ENCODE measurements at places on chromosomes 7 and 10.

- no peak for DNase-seq
Observed at GRCh38 chr7:4268040-4268965, 413.8 kb upstream of the FOXK1 start.

DNA sequence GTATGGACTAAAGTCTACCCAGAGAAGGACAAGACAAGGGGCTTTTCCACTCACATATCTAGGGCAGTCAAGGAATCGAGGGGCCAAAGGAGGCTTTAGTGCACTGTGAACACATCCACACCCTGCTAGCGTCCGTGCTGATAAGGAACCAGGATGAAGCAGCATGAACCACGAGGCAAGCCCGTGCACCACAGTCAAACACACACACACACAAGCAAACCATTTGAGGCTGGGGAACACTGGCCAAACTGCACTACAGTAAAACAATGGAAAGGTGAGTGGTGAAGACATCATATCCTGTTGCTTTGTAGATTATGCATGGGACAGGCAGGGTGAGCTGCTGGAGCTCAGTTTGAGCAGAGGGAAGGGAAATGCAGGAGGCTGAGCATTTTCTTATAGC is 177.4 kb upstream of the CDCA7L start:
- no peak for DNase-seq

- no peak for DNase-seq
Observed at GRCh38 chr7:6438427-6438826, 9.3 kb downstream of the DAGLB start.

DNA sequence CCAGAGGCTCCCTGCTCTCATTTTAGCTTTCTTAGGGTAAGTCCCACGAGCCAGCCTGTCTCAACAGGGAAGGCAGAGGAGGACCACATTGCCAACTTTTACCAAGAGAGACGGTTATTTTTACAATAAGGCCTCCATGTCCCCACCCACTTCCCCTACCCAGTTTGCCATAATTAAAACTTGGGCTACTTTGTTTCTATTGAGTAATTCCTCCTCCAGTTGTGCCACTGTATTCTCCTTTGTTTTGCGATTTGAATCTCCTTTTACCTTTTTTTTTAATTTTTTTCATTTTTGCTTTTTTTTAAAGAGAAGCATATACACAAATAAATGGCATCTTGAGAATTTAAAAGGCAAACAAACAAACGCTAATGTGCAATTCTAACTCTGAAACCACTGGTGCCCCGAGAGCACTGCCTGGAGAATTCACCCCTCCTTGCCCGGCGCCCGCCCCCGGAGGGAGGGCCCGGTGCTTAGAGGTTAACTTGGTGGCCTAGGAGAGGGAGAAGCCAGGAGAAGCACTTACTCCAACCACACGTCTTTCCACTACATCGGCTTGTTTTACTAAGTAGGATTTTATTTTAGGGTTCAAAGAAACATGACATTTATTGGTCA is 282.3 kb downstream of the USP6NL start:
- DNase-seq, result no peak

DNA sequence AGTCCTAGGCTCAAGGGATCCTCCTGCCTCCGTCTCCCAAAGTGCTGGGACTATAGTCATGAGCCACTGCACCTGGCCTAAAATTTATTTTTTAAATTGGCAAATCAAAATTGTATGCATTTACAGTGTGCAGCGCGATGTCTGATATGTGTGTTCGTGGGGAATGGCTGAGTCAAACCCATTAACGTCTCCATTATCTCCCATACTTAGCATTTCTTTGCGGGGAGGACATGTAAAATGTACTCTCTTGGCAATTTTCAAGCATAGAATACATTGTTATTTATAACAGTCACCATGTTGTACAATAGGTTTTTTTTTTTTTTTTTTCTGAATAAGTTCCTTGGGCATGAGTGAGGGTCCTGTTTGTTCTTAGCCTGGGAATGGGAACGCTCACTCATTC is 3.8 kb downstream of the TMEM184A start:
- DNase-seq, result no peak

DNA sequence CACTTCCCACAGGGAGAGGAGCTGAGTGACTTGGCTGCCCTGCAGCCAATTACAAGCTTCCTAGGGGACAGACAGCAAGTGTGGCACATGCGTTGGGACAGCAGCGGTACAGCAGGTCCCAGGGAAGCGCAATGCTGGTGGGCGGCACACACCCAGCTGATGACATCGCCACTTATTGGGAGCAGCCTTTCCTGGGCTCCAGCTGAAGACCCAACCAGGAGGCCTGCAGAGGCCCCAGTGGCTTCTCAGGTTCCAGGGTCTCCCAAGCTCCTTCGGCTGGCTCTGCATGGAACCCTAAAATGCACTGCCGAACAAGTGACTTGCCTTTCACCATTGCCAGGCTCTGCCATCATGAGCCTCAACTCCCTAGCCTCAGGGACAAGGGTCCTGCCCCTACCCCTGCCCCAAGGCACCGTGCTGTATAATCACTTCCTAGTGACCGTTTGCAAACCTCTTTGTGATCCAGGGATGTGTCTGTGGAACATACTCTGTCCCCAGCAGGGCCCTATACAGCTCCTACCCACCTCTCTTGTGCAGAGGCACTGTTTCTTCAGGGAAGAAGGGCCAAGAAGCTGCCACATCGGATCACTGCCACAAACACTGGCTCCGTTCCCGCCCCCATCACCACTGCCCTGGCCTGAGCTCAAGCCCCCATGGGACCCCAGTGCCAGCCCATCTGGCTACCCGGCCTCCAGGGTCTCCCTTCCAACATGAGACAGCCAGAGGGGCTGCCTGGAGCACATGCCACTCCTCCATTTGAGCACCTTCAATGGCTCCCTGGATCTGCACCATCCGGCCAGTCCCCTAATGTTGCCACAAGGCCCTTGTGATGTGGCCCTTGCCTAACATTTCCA is 19.3 kb upstream of the SLIT1 start:
- DNase-seq, result no peak

- DNase-seq, result no peak
Observed at GRCh38 chr10:49647985-49648795, 31.3 kb upstream of the C10orf53 start.

DNA sequence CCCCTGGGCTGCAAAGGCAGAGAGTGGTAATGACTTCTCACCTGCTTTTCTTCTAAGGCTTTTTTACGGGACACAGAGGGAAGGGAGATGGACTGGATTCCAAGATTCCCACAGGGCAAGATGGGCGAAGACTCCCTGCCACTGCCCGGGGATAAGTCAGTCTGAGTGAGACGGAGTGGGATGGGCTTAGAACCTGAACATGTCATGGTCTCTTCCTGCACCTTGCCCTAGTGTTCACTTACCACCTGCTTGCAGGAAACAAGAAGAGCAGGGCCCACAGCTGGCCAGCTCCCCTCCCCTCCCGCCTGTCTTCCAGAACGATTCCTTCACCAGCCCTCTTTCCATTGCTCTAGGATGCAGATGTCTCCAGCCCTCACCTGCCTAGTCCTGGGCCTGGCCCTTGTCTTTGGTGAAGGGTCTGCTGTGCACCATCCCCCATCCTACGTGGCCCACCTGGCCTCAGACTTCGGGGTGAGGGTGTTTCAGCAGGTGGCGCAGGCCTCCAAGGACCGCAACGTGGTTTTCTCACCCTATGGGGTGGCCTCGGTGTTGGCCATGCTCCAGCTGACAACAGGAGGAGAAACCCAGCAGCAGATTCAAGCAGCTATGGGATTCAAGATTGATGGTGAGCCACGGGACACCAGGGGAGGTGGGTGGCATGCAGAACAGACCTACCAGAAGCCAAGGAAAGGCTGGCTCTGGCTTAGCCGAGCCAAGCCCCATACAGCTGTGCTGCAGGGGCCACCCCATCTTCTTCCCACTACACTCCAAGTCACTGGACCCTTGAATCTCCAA is 1.3 kb downstream of the SERPINE1 start:
- DNase-seq, result no peak

- DNase-seq, result no peak
Observed at GRCh38 chr10:44714451-44714850, 196.7 kb upstream of the TMEM72 start.

GRCh38 chr7:69187824-69188333 is 410.4 kb upstream of the AUTS2 start:
- DNase-seq, result no peak

DNA sequence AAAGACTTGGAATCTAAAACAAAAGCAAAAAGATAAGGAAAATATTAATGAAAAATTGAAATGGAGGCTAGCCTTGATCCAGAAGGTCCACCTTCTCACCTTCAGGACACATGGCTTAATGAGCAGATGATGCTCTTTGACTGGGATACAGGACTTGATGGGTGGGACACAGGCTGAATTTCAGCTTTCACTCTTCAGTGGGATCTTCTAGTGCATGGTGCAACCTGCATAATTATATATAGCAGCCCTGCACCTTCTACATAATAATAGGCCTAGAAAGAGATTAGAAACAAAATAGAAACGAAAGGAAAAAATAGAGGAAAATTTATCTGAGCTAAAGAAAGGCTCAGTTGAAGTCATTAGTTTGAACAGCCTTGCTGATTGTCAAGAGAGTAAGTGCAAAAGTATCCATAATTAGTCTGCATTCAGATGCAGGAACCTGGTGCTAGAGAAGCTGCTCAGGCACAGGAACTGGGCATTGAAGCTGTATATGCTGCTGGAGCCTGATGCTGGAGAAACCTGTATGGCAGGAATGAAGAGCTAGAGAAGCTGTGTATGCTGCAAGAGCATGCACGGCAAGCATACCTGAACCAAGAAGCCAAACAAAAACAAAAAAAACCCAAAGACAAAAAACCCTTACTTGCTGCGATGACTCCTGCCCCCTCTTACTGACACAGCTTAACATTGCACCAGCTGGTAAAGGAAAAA is 19.4 kb downstream of the MKLN1 start:
- DNase-seq, result no peak

DNA sequence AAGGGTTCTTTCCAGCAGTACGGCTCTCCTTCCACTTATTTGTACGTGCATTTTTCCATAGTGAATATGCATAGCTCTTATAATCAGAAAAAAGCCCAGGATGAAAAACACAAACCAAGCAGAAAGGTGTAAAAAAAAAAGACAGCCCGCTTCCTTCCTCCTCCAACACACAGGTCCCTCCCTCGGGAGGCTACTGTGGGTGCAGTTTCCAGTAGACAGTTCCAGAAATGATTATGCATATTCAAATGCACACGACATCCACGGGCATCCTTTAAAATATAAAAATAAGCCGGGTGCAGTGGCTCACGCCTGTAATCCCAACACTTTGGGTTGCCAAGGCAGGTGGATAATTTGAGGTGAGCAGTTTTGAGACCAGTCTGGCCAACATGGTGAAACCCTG is 59.9 kb downstream of the TNRC18 start:
- no peak for DNase-seq

DNA sequence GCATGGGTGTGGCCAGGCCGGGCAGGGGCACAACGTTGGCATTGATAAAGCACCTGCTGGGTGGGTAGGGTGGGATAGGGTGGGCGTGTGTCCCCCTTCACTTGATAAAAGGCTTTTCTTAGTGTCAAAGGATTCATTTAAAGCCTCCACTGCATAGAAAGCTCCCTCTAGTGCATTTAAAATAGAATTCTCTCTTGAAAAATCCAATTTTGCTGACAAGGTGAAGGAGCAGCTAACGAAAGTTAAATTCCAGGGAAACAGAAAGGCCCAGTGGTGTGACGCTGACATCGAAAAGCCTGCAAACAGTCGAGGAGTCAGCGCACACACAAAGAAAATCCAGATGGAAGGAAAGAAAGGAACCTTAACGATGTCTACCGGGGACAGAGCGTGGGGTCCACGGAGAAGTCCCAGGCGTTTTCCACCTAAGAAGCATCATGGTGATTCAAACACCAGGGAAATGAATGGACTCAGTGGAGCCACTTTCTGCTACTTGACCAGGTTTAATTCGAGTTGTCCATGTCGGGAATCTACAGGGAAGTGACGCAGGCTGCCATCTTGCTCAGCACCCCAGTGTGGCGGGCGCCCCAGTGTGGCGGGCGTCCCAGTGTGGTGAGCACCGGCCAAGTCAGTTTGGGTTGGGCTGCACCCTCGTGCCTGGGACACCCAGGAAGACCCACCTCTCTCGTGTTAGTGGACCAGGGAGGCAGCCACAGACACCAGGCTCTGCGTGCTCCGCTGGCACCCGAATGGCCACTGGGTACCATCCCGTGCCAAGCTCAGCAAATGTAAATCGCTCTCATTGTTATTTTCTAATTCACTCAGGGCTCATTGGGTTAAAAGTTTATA is 217.8 kb downstream of the DNAJB6 start:
- DNase-seq, result no peak

DNA sequence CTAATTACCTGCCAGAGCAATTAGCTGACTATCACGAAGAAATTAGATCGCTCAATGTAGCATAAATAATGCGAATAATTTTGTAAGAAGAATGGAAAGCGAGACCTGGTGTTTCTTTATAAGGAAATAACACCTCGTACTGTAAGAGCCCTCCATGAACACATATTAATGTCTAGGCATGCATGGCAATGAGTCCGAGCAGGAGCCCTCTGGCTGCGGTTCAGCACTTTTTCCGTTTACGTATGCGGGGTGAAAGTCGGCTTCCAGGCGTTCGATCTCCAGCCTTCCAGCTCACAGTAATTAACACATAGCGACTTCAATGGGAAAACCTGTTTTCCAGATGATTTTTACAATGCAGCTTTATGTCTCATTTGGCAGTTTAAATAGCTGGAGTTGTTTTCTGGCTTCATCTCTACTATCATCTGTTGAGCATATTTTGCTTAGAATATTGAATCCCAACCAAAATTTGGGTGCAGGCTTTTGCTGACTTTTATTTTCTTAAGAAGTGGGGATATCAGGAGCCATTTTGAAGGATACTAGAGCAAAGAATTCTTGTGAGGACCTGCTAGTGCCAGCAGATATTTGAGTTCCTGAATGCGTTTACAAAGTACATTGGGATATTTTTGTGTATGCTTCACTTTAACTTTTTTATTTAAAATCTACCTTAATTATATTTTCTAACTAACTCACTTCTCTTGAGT is 7.2 kb upstream of the SP8 start:
- no peak for DNase-seq

- no peak for DNase-seq
Observed at GRCh38 chr10:73485320-73485719, 10.5 kb downstream of the PPP3CB start.

DNA sequence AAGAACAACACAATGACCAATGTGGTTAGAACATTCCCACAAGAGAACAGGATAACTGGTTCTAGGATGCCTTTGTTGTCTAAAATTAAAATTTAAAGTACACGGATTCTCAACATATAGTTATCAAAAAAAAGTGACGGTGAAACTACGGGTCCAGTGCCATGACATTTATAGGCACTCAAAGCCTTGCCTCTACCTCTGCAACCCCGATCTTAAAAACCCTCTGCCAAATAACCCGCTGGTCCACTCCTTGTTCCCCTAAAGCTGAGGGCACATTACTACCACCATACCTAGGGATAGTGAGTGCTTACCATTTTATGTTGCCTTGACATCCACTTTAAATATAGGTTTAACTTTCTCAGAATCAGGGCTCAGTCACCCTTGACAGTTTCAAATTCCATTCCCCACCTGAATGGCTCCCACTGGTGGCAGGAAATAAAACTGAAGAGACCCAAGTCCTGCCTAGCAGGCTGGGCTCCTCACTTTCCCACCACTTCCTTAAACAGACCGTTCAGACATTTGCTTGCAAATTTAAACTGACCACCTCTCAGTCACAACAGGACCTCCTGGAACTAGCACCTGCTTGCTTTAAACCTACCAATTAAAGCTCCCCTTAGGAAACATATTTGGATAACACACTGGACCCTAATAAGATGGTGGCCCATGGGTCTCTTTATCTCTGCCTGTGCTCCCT is 169.9 kb upstream of the ASAH2 start:
- DNase-seq, result no peak

All from HS-5 (cell line).